Erythroblast (primary cell): ENCODE measurements at places on chromosomes 3 and 15.

- DNase-seq, result no peak
These were observed 67.5 kb downstream of the CHST2 start for GRCh38 chr3:143187111-143187510.

DNA sequence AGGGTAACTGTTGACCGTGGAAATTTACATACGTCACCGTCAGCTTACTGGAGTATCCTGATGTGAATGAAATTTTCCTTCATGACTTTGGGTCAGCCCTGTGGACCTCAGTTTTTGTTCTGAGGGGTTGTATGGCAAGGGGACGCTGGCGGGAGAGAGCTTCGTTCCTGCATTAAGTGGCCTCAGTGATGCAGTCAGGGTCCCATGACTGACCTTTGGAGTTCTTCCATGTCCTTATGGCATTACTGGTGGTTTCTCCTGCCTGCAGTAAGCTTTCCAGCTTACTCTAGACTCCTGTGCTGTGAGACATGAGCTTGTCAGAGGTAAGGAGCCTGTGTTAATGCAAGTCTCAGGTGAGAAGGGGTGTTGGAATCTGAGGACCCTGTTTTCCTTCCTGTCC lies 1.8 kb downstream of the CD276 start:
- no peak for DNase-seq

DNA sequence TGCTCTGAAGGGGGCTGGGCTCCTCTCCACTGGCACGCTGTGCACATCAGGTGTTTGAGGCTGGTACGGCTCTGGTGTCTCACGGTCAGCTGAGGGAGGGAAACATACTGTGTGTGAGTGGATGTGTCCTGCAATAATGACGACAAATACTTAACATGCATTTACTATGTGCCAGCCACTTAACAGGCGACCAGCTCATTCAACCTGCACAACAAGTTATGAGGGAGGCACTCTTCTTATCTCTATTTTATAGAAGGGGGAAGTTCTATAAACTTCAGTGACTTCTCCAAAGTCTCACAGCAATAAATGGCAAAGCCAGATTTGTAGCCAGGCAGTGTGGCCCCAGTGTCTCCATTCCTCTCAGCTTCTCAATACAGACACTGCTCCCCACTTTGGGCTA lies 83.1 kb upstream of the LINGO1 start:
- DNase-seq, result no peak

DNA sequence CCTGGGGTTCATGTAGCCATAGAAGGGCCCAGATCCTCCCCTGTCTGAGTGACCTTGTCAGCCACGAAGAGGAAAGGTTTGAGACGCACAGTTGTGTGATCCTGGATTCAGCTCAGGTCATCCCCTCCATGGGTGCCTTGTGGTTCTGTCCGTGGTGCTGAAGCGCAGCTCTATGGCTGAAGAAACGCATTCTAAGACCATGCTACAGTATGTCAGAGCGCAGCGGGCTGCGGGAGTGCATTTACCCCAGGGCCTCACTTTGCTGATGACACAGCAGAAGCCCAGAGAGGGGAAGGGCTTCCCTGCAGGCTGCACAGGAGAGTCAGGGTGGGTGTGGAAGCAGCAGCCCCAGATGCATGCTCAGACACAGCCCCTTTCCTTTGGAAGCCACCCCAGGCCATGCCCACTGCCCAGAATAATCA lies 68.8 kb upstream of the IQSEC1 start:
- DNase-seq, result peak; percentile 35

- no peak for DNase-seq
These were observed 100.9 kb upstream of the ROPN1 start for GRCh38 chr3:124092811-124093210.

DNA sequence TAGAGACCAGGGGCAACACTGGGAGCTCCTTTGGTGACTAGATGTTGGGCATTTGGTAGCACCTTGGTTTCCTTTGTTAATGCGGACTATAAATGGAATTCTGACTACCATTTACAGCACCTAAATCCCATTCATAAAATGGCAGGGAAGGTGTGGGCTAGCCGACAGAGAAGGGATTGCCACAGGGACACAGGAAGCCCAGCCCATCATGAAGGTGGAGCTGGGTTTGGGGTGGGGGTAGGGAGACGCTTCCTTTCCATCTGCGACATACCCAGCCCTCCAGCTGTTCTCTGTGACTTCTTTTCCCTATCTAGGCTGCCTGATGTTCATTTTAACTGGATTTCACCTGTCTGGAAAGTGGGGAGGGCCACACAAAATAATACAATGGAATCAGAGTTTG lies 21.0 kb downstream of the ABHD2 start:
- no peak for DNase-seq

DNA sequence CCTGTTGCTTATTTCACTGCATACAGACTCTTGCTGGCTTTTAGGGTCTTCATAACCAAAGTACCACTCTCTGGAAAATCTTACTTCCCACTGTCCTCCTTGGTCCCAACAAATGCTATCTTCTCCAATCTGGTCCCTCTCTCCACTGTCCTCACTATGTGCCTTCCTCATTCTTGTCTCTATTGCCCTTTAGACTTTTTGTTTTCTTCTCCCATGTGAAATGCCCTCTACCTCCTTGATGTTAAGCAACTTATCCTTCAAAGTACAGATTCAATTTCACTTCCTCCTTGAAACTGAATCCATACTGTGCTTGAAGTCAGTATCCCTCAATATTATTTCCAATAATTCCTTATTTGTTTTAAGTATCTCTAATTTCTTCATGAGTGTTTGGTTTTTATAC lies 60.8 kb downstream of the CGGBP1 start:
- no peak for DNase-seq

DNA sequence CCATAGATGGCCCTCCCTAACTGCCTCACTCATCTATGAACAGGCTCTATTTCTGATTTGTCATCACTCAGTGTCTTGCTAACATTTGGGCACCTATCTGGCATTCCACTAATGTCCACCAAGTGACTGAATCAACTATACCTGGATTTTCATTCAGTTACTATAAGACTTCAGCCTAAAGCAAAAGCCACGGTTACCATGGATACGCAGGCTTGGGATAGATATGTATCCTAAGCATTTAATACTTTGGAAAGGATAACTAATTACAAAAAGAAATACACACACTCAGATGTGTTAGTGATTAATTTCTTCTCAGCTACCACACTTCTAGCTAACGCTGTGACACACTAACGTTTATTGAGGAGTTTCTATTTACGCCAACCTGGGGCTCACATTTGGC lies 899.5 kb upstream of the CFAP20DC start:
- DNase-seq, result no peak

DNA sequence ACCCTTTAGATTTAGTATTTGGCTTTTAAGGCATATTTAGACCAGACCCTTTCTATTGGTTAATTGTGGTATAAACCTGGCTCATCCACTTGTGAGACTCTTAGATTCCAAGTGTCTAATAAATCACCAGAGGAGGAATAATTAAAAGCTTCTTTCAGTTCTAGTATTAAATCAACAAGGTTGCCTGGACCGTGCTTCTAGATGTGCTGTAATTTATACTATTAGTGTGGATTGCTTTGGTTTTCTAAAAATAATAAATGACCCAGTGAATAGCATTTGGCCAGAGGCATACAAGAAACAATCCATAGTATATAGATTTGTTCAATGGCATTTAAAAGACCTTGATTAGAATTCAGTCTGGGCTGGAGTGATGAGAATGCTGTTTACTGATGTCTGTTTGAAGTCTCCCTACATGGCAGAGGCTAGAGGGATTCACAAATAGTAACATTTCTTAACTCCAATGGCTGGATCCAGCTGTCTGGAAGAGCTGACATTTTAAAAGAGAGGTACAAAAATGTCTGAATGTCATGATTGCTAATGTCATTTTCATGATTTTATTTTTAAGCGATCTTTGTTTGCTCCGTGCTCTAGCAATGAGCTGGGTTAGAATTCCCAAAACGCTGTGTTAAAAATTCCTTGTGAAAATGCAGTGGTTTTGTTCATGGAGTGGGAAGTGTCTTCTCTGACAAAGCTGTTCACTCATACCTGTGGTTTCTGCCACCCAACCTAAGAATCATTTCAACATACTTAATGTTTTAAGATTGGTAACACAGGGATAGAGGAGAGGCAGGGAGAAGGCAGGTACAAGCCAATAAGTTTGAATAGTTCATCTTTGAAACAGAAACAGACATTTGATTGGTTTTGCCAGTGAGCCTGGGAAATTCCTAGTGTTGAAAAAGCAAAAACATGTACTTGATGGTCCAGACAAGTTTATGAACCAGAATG lies 89.9 kb downstream of the RBMS3 start:
- no peak for DNase-seq

DNA sequence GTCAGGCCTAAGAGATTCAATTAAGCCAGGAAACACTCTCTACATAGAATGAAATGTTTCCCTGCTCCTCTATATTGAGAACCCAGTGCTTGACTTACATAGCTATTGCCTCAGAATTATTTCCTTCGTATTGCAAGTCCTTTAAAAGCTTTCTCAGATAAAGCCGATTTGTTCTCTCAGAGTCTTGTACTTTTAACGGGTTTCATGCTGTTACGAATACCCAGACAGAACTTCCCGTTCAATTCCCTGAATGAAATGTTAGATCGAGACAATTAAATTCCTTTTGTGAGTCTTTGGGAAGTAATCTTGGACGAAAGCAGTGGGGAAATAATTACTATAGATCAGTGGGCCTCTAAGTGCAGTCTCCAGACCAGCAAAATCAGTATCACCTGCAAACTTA lies 102.8 kb upstream of the CHL1 start:
- DNase-seq, result no peak
